ENCODE measurements at places on chromosomes 1 and 21.

- DNase-seq, result no peak
These were observed 586.1 kb upstream of the ZP4 start for GRCh38 chr1:238476841-238477240.

- no peak for DNase-seq
These were observed 113.0 kb upstream of the TMPRSS2 start for GRCh38 chr21:41620982-41621381.

DNA sequence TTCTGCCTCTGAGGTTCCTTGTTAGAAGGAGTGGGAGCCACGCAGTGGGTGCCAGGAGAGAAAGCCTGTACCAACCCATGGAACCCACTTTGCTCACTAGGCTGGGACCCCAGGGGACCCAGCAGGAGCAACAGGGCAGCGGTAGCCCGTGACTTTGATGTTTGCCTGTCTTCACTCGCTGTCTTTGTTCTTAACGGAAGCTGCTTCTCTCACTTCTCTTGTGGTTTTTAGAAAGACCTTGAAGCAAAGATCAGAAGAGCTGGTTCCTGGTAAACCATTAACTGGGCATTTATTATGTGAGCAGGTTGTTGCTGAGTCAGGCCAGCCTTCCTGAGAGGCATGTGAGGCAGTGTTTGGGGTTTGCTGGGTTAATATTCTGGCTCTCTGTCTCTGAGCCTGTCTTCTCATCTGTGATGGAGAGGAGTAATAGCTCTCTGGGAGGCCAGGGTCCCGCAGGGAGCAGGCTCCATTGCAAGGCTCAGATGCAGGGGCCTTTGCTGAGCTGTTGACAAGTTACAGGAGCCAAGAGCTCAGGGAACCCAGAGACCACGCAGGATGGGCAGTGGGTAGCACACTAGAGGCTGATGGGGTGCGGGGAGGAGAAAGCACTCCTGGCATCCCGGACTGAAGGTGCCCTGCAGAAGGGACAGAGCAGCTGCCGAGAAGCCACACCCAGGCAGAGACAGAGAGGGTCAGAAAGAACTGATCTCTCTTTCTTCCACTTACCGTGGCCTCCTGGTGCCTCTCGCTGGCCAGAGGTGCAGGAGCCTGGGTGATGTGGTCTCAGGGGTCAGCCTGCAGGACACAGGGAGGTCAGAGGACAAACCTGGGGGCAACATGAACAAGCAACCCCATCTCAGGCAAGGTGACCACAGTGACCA is 367.5 kb upstream of the C1orf174 start:
- DNase-seq, result no peak

GRCh38 chr1:10530281-10530740 is 55.6 kb downstream of the PEX14 start:
- no peak for DNase-seq

- no peak for DNase-seq
These were observed 7.4 kb downstream of the TMED5 start for GRCh38 chr1:93172778-93173177.

GRCh38 chr1:210536254-210536961 is 207.7 kb downstream of the HHAT start:
- DNase-seq, result no peak

DNA sequence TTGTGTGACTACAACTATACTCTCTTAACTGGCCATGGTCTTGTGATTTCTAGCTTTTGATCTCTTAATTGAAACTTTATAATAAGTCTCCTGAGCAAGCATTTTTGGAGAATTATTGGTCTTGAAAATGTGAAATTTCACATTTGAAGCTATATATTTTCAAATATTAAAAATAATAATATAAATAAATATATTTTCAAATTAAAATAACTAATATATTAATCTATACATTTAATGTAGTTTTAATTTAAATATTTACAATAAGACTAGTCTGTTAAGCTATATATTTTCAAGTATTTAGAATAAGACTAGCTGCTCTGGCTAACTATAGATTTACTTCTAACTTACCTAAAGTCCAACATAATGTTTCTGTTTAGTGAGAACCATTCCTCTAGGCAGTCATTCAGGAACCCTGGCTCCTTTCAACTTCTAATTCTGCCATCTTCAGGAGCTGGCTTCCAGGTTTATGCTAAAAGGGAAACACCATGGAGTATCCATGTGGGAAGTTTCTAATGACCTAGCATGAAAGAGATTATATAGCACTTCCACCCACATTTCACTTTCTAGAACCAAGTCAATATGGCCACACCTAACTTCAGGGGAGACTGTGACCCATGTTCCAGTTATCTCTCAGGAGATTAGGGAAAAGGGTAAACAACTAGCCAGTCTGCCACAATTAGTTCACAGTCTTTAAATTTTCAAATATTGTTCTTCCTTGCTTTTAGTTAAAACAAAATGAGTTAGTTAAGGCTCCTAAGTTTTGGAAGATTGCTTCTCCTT is 31.9 kb upstream of the TSHB start:
- no peak for DNase-seq

DNA sequence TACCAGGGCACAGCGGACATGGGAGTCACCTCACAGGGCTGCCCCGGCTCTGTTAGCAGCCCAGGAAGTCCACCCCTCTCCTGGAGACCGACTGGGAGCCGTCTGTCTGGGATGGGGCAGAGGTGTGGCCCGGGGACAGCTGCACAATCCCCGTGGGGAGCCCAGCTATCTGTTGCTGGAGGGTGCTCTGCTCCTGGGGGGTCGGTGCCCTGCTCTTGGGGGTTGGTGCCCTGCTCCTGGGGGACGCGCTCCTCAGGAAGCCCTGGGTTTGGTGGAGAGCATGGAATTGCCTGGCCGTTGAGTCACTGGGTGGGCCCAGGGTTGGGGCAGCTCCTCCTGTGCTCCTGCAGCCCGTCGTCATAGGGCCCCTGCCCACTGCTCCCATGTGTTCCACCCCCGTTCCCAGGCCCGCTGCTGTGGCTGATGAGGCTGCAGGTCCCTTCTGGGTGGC is 39.3 kb downstream of the AGPAT3 start:
- DNase-seq, result no peak

Data from CD4-positive, alpha-beta T cell treated with Interleukin-15 for 1 hour (primary cell).